HCT116 (cell line): ENCODE measurements at places on chromosomes 16 and 17.
A peak's percentile ranks its signal among the peaks of the same experiment; 100 is the strongest.

DNA sequence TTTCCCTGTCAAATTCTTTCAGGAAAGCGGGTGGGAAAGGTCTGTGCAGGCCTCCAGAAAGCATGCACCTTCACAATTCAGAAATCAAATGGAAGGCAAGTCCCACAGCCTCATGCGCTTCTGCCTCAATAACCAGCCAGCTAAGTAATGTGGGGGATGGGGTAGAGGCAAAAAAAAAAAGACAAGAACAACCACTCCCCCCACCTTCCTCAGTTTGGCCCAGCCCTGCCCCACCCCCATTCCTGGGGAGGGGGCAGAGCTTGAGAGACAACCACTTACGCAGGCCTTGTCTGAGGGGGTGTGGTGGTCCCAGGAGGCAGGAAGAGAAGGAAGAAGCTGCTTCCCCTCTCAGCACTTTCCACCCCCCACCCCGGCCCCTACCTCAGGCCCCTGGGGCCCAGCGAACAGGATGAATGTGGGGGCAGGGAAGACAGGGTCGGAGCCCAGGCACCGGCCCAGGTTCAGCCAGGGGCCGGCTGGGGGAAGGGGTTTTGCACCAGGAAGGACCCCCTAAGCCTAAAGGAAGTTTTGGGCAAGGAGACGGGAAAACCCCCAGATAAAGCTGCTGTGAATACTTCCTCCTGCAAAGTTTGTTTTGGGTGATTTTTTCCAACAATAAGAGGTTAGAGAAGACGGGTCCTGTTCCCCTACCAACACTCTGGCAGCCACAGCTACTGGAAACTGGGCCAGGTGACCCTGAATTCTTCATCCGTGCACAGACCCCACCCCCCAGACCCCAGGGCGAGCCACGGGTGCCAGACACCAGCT, 1.2 kb downstream of the JUP start:
- no peak for DNase-seq

GRCh38 chr16:9395958-9396359, 304.5 kb downstream of the HAPSTR1 start:
- DNase-seq: no peak

- no peak for DNase-seq
Observed at GRCh38 chr17:4693416-4693815, 10.5 kb downstream of the PELP1 start.

DNA sequence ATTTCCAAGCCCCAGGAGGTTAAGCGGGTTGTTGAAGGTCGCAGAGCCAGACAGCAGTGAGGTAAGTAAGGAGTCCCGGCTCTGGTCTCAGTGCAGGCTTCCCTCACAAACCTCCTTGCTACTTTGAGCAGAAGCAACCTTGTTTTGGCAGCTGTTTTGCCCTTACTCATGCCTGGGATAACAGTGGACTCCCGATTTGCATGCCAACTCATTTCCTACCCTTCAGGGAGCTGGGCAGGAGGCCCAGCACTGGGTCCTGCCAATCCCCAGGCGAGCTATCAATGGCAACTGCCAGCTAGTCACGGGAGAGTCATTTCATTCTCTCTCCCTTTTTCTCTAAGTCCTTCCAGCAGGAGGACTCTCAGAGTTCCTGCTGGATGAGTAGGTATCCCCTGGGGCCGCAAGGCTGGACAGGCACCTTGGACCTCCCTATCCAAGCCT, 72.0 kb upstream of the KSR1 start:
- DNase-seq: no peak

DNA sequence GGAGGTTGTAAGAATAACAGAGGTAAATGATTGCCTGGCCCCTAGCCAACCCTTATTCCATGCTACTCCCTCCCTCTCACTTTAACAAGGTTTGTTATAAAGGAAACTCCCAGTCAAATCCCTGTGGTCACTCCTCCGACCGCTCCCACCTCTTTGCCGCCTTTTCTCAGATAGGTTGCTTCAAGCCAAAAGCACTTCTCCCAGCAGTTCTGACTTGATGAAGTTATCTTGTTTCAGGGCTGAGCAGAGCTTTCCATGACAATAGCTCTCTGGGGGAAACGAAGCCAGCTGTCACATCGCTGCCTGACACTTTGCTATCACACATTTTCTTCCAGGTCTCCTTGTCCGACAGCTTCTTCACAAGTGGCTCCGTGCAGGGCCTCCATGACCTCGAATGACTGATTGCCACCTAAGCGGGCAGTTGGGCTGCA, 278.6 kb downstream of the HAPSTR1 start:
- no peak for DNase-seq

- no peak for DNase-seq
Observed at GRCh38 chr16:78421181-78421708, 321.8 kb downstream of the WWOX start.

- no peak for DNase-seq
Observed at GRCh38 chr16:1078579-1079021, 6.1 kb downstream of the SSTR5 start.

GRCh38 chr17:76940295-76940694, 72.1 kb downstream of the MGAT5B start:
- DNase-seq: no peak

GRCh38 chr17:46977348-46977747, 1.7 kb downstream of the RPRML start:
- DNase-seq: no peak

DNA sequence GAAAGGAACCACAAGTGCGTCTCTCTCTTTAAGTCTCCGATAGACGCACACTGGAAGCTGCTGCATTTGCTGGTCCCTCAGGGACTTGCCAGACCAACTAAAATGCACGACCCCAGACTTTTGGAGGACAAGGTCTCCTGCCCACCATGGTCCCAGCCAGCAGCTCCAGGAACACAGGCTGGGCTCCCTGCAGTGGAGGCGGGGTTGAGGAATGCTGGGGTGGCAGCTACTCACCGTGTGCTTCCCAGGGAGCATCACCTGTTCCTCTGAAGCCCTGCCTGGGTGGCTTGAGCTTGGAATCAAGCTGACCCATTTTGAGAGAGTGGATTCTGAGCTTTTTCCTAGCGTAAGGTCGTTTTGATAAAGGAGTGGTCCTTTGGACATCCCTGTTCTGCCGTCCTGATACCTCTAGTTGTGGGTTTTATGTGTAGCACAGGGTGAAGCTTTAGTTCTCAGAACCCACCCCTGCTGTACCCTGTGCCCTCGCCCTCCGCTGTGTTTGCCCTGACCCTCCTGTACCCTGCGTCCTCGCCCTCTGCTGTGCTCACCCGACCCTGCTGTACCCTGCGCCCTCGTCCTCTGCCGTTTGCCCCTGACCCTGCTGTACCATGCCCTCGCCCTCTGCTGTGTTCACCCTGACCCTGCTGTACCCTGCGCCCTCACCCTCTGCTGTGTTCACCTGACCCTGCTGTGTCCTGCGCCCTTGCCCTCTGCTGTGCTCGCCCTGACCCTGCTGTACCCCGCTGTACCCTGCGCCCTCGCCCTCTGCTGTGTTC, 11.0 kb downstream of the ZNF276 start:
- no peak for DNase-seq

DNA sequence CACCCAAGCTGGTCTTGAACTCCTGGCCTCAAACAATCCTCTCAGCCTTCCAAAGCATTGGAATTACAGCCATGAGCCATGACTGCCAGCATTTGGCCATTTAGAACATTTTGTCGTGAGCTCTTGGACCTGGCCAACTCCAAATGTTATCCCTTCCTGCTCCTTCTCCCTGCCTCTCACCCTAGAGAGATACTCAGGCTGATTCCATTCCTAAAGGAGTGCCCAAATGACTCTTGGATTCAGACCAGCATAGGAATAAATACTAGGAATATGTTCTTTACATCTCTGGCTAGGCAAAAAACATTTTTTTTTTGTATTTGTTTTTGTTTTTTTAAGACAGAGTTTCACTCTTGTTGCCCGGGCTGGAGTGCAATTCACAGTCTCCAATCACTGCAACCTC, 15.5 kb downstream of the FZD2 start:
- DNase-seq: no peak

DNA sequence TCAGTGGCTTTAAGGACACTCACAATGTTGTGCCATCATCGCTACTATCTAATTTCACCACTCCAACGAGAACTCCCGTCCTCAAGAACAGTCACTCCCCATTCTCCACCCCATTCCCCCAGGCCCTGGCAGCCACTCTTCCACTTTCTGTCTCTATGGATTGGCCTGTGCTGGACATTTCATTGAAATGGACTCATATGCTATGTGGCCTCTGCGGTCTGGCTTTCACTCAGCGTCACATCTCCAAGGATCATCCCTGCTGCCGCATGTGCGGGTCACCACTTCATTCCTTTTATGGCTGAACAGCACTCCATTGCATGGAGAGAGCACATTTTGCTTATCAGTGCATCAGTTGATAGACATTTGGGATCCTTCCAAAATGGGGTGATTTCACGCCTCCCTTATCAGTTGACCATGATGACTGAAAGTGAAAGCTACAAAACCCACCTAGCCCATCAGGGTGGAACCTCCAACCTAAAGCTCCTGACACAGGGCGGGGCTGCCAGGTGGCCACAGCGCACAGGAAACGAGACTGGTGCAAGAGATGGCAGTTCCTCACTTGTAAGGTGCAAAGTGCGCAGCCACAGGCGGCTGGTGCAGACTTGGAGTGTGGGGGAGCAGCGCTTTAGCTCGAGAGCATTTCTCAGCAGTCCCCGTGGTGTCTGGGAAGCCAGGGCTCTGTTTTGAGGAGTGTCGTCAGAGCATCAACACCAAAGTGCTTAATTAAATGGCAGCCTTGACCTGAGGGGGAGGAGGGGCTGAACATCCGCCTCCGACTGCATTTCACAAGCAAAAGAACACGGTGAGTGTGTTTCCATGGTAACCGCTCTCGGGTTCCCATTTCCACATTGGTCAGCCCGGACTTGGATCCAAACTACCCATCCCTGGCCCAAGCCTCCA, 23.8 kb downstream of the COTL1 start:
- no peak for DNase-seq

GRCh38 chr16:11053916-11054460, 109.6 kb downstream of the CLEC16A start:
- DNase-seq: no peak

GRCh38 chr16:14249291-14250032, 178.3 kb downstream of the MRTFB start:
- peak; percentile 12 for DNase-seq

- DNase-seq: no peak
Observed at GRCh38 chr16:4936181-4936990, 562 bp downstream of the PPL start.

DNA sequence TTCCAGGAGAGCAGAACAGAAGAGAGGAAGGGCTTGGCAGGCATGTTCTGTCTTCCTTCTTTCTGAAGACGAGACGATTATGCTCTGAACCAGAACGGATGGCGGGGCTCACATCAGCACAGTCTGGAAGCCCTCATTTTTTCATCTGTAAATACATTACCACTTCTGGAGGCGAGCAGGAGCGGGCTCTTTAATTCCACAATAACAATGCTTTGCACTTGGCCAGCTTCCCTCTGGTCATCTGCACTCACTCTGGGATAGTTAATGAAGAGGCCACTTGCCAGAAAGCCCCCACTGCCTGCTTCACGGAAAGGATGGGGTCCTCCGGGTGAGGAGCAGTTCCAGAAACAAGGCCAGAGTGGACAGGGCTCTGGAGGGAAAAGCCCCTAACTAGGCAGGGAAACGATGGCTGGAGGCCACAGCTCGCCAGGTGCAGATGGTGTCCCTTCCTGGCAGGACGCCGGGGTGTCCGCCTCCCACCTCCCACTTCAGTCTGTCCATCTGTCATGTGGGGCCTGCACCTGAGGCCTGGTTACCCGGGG, 13.1 kb upstream of the BCAR1 start:
- no peak for DNase-seq

DNA sequence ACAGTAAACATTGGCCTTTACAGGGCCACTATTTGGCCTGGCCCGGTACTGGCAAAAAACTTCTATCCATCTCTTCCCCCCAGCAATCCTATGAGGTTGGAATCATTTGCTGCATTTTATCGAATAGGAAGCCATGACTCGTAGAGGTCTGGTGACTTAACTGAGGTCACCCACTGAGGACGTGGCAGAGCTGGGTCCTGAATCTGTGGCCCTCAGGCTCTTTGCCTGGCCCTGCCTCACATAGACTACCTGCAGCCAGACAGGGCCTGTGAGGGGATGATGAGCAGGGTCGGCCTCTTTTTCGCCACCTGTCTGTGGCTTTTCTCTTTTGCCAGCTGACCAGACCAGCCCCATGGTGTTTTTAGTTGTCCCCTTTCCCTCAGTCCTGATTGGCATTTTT, 1.9 kb downstream of the PPP4C start:
- no peak for DNase-seq

DNA sequence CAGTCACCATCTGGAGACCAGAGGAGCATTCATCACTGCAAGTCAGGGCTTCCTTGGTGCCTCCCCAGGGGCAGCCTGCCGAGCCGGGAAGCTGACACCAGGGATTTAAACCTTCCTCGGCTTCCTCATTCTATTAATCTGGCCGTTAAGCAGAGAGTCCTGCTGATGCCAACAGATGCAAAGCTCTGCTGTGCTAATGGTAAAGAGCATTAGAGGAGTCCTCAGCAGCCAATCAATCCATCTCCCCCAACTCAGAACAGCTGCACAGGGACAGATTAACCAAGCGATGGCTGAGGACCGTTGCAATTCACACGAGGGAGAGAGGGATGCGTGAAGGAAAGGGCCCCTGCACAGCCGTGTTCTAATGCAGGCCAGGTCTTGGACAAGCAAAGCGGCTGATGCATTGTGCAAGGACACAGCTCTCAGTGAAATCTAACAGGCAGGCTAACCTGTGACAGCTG, 116.6 kb downstream of the XYLT1 start:
- no peak for DNase-seq

GRCh38 chr17:1379208-1379929, 20.7 kb downstream of the YWHAE start:
- DNase-seq: no peak

DNA sequence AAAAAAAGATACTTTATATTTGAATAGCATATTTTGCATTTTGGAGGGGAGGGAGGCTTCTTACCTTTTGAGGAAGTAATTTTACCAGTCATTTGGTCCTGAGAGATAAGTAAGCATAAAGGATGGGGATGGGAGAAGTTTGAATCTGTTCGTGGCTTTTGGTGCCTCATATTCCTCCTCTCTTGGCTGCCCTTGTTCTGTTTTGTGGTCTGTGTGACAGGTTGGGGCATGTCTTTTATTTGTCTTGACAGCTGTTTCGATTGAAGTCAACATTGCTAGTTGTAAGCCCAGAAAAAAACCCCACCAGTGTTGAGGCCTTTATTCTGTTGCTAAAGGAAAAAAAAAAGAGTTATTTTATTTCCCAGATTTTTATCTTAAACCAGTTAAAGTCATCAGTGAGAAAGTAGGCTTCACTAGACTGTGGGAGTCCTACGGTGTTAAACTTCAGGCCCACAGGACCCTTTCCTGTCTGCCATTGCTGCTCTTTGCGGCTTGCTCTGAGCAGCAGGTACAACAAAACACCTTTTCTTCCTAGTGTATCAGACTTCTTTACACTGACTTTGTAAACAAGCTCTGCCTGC, 11.4 kb downstream of the SLC7A6 start:
- no peak for DNase-seq
